ENCODE measurements at places on chromosomes 12 and 14.
A peak's percentile ranks its signal among the peaks of the same experiment; 100 is the strongest.

GRCh38 chr14:88188745-88189416, 134.2 kb downstream of the KCNK10 start:
- DNase-seq = no peak

GRCh38 chr12:77047341-77048109, 17.8 kb downstream of the E2F7 start:
- no peak for DNase-seq

GRCh38 chr14:35826952-35827416, 846 bp downstream of the BRMS1L start:
- DNase-seq = no peak

GRCh38 chr14:24777678-24778077, 143.7 kb upstream of the GZMB start:
- no peak for DNase-seq

GRCh38 chr14:58299401-58300330, 1.3 kb downstream of the ARID4A start:
- peak; percentile 23 for DNase-seq

GRCh38 chr12:94650143-94651056, at the start of gene TMCC3:
Gene TMCC3 (minus strand): TSS chr12:94650557. CDS start chr12:94650430, 127 bp downstream.
- peak; percentile 86 for DNase-seq

DNA sequence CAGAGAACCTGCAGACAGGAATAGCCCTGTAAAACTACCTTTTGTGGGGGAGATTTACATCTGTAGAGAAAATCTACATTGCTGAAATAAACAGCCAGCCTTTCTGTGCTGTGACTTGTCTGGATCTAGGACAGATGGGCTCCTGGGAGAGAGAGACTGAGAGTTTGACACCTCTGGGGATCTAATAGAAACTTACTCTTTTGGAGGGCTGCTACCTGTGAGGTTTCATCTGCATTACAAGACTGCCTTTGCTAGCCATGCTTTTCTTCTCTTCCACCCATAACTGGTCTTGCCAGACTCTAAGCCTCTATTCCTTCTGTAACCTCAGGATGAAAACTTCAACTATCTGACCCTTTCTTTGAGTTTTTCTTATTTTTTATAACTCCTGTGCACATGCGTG, 452.6 kb downstream of the ZFP36L1 start:
- no peak for DNase-seq

- no peak for DNase-seq
Measured at GRCh38 chr14:36662543-36663403, 1.1 kb downstream of the PAX9 start.

DNA sequence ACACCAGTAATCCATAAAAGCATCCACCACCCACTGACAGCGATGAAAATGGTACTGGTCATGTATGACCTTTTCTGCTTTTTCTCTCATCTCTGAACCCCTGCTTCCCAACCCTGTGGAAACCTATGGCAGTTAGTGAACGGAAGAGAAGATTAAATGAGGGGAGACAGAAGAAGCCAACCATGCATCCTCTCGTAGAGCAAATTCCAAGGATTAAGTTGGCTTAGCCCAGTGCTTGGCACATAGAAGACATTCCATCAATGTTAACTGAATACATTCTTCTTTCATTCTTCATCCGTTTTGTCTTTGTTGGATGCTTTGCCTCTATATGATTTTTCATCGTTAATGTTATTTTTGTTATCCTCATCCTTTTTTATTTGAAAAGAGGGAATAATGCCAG, 339.7 kb upstream of the FLRT2 start:
- no peak for DNase-seq
